ENCODE measurements at places on chromosomes 13 and 19.

GRCh38 chr13:40149611-40150274 lies 494.3 kb downstream of the COG6 start:
- no peak for DNase-seq

- DNase-seq: no peak
Observed at GRCh38 chr19:50300814-50301606, 28.2 kb downstream of the KCNC3 start.

GRCh38 chr13:55534306-55534705 lies 1606.4 kb upstream of the PRR20A start:
- DNase-seq: no peak

DNA sequence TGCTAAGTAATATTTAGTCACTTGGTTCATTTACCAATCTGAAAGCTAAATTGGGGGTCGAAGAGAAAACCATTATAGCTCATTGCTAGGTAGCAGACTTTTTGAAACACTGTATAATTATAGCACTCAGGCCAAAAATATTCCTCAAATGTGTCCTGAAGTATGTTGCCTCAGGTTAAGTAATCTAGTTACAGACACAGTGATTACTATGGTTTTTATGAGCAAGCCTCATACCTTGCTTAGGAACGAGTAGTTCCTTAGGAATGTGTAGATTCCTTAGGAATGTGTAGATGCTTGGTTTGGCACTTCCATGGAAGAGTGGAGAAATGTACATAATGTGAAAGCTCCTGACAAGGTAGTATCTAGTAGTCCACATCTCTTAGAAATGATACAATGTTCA lies 387.5 kb downstream of the LMO7 start:
- no peak for DNase-seq

DNA sequence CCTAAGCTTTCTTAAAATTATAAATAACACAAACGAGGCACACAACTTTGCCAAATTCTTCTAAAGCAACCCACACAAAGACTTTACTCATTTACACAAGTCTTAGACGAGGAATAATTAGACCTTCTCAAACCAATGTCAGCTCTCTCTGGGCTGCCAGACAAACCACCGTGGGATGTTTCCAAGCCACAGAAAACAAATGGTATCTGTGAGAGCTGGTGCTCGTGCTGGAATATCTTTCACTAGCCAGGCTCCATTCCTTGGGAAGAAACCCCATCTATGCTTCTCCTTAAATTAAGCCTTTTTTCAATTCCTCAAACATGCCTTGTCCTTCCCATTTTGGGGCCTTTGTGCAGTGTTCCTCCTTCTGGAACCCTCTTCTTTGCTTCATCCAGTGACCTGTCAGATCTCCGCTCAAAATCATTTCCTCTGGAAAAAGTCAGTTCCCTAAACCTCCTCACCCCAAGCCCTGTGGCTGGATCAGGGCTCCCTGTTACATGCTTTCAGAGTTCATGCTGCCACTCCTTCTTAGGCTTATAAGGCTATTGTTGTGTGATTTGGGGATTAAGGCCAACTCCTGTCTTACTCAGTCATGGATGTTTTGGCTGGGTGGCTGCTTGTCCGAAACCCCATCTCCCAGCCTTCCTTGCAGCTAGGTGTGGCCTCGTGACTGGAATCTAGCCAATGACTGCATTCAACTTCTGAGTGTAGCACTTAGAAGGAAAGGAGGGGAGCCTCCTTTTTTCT lies 64.2 kb upstream of the GTF2F2 start:
- no peak for DNase-seq

DNA sequence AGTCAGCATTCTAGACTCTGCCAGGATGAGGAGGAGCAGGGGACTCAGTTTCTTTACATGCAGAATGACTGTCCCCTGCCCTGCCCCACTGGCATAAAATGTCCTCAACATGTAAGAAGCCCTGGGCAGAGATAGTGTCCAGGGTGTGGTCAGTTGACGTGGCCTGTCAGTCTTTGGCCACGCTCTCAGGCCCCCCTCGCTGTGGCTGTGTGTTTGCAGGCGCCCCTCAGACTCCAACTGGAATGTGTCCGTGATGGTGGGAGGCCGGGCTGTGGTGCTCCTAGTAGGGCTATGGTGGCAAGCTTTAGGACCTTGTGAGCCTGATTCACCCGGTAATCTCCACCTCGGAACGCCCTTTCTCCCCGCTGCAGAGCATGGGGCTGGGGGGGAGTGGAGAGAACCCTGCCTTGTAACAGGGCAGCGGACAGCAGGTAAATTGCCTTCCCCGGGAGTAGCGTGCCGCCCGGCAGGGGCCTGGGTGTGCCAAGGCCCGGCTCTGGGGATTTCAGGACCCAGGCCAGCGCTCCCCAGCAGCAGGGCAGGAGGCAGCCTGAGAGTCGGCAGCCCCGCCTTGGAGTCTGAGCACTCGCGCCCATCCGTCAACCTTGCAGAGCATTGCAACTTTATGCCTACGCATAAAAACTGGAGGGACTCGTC lies 62.3 kb downstream of the CHST8 start:
- DNase-seq: no peak

DNA sequence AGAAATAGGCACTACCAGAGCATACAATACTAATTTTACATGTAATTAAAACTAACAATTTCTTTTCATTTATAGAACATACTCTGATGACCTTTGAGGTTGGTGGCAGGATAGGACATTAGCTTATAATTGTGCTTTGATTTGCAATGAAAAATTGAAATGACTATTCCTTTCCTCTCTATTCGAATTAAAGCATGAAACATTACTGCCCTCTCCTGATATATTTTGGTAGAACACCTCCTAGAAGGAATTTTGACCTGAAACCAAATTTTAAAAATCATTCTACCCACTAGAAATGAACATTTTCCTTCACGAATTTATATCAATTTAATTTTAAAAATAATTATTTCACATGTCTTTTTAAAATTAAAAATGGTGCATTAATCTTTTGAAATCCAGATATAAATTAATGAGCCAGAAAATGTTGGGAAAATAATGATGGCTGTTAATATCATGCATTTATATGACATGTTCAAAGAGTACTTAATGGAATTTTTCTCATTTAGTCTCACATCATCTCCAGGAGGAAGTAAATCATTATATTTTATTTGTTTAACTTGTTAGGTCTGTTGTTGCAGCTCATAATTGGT lies 556.3 kb upstream of the ARGLU1 start:
- DNase-seq: no peak

GRCh38 chr13:40540328-40541044 lies 126.0 kb downstream of the FOXO1 start:
- no peak for DNase-seq

DNA sequence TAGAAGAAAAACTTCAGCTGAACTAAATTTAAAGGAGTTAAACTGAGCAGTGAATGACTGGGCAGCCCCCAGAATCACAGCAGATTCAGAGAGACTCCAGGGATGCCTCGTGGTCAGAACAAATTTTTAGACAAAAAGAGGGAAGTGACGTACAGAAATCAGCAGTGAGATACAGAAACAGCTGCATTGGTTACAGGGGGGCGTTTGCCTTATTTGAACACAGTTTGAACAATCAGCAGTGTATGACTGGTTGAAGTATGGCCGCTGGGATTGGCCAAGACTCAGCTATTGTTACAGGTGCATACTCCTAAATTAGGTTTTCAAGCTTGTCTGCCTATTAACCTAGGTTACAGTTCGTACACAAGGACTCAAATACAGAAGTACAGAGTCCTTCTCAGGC lies 2.2 kb upstream of the SPRYD7 start:
- no peak for DNase-seq

- DNase-seq: no peak
Observed at GRCh38 chr13:106568299-106569003, 514 bp upstream of the ARGLU1 start.

DNA sequence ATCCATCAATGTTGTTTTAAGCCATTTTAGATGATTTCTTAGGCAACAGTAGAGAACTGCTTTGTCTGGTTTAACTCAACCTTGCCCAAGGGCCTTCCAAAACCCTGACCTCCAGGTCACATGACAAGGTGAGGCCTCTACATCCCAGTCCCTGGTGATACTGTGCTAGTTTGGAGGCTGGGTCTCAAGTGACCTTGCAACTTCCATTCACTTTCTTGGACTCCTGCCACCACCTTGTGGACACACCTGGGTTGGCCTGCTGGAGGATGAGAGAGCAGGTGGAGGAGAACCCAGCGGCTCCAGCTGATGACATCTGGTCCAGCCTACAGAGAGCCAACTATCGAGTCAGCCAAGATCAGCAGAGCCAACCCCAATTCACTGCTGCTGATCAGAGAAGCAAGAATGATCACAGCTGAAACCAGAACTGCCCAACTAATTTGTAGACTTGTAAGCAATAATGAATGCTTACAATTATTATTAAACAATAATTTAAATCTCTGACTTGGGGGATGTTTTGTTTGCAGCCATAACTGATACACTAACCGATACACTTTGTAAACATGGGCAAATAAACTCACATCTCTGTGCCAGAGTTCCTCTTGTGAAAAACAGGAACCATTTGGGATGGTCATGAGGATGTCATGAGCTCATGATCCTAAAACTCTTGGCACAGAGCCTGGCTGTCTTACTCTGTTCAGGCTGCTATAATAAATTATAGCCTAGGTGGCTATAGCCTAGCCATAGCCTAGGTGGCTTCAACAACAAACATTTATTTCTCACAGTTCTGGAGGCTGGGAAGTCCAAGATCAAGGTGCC lies 11.5 kb downstream of the FAM187B start:
- DNase-seq: peak; percentile 34

GRCh38 chr13:98368019-98368418 lies 190.9 kb upstream of the RNF113B start:
- DNase-seq: no peak

DNA sequence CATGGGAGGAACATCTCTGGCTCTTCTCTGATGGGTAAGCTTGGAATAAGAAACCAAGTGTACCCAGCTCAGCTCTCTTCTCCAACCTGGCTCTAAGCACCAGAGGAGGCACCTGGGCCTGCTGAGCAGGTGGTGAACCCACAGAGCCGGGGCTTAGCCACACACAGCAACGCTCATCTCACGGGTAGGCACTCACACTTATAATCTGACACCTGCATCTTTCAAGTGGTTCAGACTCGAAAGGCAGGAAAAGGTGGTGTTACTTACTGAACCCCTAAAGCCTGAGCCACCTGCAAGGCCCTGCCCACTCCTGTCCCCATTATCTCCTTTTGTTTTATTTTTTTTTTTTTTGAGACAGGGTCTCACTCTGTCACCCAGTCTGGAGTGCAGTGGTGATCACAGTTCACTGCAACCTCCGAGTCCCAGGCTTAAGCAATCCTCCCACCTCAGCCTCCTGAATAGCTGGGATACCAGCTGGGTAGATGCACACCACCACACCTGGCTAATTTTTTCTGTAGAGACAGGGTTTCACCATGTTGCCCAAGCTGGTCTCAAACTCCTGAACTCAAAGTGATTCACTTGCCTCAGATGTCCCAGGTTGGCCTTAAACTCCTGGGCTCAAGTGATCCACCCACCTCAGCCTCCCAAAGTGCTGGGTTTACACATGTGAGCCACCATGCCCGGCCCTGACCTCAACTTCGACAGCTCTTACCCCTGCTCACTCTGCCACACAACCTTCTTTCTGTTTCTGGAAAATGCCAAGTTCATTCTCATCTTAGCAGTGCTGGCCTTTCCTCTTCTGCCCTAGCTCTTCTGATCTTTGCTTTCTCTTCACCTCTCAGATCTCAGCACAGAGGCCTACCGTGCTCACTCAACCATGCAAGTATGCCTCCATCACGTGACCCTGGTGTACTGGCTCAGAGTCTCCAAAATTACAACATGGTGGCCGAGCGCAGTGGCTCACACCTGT lies 9.7 kb downstream of the FBXL12 start:
- DNase-seq: peak; percentile 10

DNA sequence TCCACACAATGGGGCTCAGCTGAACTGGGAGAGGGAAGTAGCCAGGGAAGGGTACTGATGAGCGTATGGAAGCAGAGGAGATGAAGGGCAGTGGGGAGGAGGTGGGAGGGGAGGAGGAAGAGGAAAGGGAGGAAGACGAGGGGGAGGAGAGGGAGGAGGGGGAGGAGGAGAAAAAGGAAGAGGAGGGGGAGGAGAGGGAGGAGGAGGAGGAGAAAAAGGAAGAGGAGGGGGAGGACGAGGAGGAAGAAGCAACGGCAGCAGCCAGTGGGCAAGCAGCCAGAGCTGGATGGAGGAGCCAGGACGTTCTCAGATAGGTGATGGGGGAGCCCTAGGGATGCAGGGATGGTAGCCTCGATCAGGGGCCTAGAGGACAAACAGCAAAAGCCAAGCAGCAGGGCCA lies 5.6 kb downstream of the CERS4 start:
- no peak for DNase-seq

DNA sequence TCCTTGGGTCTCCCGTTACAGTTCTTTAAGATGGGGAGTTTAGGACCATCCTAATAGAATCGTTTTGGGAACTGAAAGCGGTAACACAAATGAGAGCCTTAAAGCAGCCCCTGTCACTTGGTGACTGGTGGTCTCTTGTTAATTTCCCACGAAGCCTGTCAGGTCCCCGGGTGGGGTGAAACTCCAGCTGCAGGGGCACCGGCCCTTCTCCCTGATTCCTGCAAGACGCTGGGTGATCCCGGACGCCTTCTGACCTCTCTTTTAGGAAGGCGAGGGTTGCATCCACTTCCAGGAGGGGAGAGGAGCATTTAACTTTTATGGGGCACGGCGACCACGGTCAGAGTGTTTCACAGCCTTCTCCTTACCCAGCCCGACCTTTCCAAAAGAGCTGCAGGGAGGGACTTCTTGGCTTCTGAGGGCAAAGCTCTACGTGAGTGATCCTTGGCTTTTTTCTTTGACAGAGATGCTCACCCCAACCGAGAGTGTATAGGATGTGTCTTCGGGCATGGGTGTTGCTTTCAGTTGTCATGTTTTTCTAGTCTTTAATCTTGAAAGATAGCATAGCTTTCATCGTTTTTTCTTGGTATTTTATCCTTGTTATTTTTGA lies 688 bp downstream of the ZNF225 start:
- no peak for DNase-seq

DNA sequence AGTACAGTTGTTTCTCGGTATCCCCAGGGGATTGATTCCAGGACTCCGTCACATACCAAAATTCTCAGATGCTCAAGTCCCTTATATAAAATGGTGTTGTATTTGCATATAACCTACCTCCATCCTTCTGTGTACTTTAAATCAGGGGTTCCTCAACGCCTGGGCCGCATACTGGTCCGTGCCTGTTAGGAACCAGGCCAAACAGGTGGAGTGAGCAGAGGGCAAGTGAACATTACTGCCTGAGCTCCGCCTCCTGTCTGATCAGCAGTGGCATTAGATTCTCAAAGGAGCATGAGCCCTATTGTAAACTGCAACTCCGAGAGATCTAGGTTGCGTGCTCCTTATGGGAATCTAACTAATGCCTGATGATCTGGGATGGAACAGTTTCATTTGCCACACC lies 42.2 kb upstream of the KCTD4 start:
- DNase-seq: no peak

GRCh38 chr19:43527860-43528622 lies 1.0 kb upstream of the ETHE1 start:
- DNase-seq: no peak

- DNase-seq: no peak
Observed at GRCh38 chr13:112392719-112393118, 16.6 kb downstream of the SPACA7 start.

Measured in stimulated activated naive CD4-positive, alpha-beta T cell (primary cell).